ENCODE measurements at places on chromosomes 5 and 9.
A peak's percentile ranks its signal among the peaks of the same experiment; 100 is the strongest.

GRCh38 chr5:177494346-177495195, 2.8 kb downstream of the PDLIM7 start:
- DNase-seq: peak; percentile 90

GRCh38 chr9:126275386-126276001, 51.1 kb upstream of the MVB12B start:
- no peak for DNase-seq

GRCh38 chr5:131150408-131150807, 14.6 kb downstream of the HINT1 start:
- no peak for DNase-seq

GRCh38 chr9:132404228-132404881, 2.3 kb downstream of the TTF1 start:
- DNase-seq: no peak

GRCh38 chr9:103985077-103985476, 109.0 kb upstream of the SMC2 start:
- no peak for DNase-seq

DNA sequence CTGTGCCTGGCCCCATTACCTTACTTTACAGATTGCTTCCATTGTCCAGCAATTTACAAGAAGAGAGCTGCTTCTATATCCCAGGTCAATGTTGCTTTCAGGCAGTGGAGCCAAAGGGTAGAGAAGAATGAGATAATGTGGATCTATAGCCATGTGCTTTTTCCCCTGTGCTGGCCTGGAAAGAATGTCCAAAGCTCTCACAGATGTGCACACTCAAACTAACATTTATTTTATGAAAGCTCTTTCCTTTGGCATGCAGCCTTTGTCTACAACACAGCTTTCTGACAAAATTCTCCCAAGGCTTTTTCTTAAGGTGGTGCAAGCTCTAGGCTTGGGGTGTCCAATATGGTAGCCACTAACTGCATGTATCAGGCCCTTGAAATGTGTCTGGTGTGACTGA, 217.3 kb downstream of the LRRC70 start:
- DNase-seq: peak; percentile 69

DNA sequence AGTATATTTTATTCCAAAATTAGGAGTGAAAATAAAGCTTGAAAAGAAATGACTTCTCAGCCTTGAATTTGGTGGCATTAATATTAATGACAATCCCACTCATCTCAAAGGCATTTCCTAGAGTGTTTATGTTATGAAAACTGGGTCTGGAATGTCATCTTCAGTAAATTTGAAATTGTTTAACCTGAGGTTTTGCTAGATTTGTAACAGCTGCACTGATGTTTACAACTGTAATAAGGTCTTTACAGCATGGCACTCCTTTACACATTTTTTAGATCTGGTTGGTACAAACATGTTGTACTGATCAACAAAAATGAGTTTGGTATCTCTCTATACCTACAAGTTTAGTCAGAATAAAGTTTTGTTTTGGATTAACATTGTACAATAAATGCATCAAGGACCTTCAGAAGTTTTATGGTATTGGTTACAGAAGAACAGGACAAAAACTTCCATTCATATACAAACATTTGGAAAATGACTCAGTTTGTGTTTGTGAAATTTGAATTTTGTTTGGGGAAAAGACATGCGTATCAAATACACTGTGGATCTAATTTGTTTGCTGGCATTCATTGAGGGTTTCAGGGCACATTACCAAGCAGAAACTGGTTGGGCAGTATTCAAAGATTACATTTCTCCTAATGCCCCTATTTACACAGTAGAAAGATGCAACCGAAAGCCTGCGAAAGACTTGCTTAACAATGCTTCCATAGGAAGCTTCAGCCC, 11.6 kb downstream of the FANCC start:
- no peak for DNase-seq

- no peak for DNase-seq
Observed at GRCh38 chr5:59560553-59560952, 333.0 kb downstream of the PDE4D start.

- no peak for DNase-seq
Observed at GRCh38 chr9:110111868-110112267, 96.1 kb downstream of the C9orf152 start.

DNA sequence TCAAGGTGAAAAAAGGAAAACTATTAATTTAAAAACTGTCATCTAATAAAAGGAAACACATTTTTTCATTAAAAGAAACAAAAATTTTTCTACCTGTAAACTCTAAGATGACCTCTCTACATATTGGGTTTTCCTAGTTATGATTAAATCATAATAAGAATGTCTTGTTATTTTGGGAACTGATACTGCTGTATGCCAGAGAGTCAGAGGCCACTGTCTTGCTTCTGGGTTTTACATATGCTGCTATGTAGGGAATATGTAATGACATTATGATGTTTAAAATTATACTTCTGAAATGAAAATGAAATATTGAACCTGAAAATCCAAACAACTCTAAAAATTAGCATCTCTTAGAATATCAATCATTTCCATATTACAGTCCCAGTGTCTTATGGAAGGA, 63.7 kb downstream of the FEM1C start:
- DNase-seq: no peak

DNA sequence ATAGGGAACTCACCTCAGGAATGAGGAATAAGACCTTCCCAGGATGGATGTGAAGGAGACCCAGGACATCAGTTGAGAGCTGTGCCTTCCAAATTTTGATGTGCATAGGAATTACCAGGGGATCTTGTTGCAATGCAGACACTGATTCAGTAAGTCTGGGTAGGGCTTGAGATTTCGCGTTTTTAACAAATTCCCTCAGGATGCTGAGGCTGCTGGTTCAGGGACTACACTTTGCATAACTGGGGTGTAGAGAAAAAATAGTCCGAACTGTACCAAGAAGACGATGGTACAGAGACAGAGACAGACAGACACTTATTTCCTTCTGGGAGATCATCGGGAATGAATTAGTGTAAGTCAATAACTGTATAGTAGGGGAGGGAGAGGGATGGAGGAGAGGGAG, 82.3 kb upstream of the FREM1 start:
- no peak for DNase-seq

DNA sequence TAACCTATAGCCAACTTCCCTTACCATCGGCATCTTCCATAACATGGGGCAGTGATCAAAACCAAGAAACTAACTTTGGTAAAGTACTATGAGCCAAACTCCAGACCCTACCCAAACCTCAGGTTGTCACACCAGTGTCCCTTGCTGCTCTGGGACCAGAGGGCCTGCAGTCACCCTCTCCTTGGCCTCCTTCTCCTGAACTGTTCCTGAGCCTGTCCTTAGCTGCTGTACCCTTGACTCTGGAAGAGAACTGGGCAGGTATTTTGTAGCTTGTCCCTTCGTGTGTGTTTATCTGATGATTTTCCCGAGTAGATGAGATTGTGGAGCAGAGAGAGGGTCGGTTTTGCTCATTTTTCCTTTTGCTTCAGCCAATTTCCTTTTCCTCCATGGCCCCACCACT, 240.4 kb downstream of the SYK start:
- DNase-seq: no peak

- no peak for DNase-seq
Observed at GRCh38 chr9:78236551-78236910, 656 bp downstream of the CEP78 start.

DNA sequence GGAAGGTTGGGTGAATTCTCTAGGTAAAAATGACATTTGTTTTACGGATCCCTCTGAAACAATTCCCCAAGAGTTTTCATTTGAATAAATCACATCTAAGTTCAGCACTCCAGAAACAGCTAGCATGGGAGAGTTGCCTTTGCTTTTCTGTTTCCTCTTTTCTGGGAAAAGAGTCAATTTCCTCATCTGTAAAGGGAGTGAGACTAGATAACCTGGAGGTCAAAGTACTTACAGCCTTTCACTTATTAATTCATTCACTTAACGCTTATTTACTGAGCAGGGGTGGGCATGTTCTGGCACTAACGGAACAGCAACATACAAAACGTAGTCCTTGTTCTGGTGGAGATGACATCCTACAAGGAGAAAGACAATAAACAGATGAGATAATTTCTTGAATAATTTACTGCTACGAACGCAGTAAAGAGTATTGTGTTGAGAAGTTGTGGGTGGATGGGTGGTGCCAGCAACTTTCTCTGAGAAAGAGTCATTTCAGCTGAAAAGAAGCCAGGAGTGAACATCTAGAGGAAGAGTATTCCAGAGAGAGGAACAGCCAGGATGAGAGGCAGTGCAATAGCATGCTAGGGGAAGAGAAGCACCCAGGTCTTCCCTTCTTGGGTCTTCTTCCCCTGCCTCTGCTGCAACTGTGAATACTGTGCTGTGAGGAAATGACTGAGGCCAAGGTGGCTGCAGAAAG, 335.6 kb downstream of the ZSWIM6 start:
- DNase-seq: no peak

- DNase-seq: peak; percentile 0
Observed at GRCh38 chr5:135249658-135250057, 149.4 kb downstream of the MACROH2A1 start.

- DNase-seq: no peak
Observed at GRCh38 chr9:70567511-70567910, 153.1 kb upstream of the KLF9 start.

- DNase-seq: no peak
Observed at GRCh38 chr5:67188274-67189078, 8.1 kb downstream of the CD180 start.

DNA sequence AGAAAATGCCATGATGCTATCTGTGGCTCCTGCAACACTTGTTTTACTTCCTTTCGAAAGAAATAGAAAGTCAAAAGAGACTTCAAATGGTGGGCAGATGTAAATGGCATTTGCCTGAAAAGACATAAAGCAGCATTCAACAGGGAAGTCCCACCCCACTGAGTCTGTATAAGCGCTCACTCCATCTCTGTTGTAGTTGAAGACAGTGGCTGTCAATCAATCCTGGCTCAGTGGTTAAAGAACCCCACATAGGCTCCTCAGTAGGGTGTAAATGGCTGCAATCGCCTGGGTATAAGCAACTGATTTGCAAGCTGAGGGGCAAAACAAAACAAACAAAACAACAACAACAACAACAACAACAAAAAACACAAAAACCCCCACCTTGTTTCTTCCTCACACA, 158.7 kb downstream of the EFNA5 start:
- DNase-seq: no peak

DNA sequence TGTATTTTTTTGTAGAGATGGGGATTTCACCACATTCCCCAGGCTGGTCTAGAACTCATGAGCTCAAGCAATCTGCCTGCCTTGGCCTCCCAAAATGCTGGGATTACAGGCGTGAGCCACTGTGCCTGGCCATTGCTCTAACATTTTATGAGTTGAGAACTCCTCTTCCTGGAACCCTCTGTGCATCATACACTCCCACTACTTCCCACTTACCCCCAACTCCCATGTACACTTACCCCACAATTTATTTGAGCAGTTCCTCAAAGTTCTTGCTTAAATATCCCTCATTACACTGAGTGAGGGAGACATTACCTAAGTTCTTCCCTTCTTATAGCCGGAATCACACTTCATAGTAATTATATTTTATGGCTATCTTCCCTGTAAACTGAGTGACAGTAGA, 42.9 kb upstream of the GALNT10 start:
- no peak for DNase-seq

DNA sequence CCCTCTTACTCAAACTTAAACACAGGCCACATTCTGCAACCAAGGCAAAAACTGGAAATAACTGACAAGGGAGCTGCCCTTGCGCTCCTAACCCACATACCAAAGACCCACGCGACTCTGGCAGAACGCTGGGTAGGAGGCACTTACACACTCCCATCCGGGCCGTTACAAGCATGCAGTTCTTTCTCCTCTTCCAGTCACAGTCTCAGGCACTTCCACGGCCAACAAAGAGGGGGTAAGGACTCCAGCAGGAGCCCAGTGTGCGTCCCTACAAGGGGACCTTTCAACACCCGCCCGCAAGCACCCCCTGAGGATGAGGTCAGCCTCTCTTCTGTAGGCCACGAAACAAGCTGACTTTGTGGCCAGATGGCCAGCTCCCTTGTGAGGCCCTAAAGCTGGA, 57.4 kb downstream of the SERINC5 start:
- no peak for DNase-seq

GRCh38 chr5:173327948-173328843, at the start of gene STC2:
TSS of gene STC2 (minus strand) at chr5:173328414. CDS start at chr5:173328193, 221 bp downstream.
- DNase-seq: peak; percentile 82

DNA sequence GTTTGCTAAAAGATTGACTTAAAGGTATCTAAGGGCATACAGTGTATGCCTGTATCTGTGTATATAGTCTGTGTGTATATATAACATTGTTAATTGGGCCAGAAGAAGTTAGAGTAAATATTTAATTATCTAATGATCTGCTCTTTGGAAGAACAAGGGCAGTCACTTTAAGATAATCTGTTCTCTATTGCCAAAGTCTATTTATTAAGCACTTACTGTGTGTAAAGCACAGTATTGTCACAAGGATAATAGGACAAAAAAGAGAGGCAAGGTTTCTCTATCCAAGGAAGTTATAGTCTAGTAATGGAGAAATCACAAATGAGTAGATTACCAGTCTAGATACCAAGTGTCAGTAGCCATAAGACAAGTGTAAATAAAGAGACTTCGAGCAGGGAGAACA, 51.5 kb downstream of the SV2C start:
- no peak for DNase-seq

DNA sequence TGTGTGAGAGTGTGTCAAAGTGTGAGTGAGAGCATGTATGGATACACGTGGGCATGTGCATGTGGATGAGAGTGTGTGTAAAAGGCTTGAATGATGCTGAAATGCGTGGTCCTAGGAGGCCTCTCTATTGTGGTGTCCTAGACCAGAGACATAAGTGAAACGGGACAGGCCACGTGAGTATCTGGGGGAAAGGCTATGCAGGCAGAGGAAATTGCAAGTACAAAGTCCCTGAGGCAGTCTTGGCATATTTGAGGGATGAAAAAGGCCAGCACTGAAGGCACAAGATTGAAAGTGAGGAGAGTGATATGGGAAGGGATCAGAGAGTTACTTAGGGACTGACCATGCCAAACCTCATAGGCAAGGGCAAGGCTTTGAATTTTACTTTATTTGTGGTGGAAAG, 67.2 kb upstream of the CCDC152 start:
- no peak for DNase-seq

GRCh38 chr5:54004697-54005096, 305.7 kb downstream of the ARL15 start:
- DNase-seq: no peak
